Right renal pelvis (tissue), 4 donors: ENCODE measurements at places on chromosomes 5 and 9.

DNA sequence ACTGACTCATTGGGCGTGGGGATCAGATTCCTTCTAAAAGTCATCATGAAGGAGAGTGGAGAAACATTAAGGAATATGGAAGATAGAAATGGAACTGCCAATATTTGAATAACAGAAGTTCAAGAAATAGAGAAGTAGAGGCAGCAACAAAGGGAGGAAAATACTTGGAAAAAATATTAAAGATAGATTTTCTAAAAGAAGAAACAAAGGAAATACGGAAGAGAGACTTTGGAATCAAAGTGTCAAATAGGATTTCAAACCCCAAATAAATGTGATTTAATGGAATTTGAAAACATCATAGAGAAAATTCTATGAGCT lies 605.1 kb upstream of the KLF4 start:
- DNase-seq: no peak

DNA sequence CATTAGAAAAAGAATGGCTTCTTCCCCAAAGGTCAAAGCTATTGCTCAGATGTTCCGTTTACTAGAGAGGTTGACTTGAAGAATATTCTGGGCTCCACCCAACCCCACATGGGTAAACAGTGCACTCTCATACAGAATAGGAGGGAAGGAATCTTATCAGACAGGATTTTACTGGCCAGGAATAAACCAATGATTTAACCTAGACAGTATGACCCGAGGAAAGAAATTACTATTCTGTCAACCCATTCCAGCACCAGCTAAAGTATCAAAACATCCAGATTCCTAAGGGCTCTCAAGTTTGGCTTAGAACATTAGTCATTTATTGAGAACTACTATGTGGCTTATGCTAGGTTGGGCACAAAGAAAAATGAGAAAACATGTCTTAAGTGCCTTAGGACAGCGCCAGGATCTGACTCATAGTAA lies 493.6 kb upstream of the KLF4 start:
- DNase-seq: no peak

DNA sequence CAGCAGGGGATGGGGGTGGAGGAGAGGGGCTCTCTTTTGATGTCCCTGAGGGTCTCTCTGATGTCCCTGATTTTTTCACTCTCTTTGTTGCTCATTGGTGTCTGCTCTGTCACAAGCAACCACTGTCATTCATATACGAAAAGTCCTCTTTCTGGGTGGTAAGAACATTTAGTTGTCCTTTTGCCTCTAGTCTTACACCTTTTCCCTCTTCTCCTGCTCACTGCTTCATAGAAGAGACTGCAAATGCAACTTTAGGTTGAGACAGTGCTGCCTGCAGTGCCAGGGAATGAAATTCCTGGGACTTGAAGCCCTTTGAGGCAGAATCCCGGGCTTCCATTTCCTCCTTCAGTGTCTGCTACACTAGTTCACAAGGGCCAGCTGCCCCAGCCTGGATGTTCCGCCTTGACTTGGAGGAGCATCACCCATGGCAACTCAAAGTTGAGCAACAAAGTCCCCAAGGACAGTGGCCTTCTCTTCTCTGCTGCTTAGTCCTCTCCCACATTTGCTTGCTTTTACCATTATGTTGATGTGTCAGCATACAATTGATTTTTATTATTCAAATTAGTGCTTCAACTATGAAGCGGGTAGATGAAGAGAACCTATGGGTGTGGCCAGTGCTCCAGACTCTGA lies 94.7 kb upstream of the RUSC2 start:
- DNase-seq: no peak

GRCh38 chr5:40869384-40869783 lies 28.2 kb downstream of the CARD6 start:
- no peak for DNase-seq

- DNase-seq: no peak
Observed at GRCh38 chr9:113656771-113657670, 193.5 kb downstream of the RGS3 start.

DNA sequence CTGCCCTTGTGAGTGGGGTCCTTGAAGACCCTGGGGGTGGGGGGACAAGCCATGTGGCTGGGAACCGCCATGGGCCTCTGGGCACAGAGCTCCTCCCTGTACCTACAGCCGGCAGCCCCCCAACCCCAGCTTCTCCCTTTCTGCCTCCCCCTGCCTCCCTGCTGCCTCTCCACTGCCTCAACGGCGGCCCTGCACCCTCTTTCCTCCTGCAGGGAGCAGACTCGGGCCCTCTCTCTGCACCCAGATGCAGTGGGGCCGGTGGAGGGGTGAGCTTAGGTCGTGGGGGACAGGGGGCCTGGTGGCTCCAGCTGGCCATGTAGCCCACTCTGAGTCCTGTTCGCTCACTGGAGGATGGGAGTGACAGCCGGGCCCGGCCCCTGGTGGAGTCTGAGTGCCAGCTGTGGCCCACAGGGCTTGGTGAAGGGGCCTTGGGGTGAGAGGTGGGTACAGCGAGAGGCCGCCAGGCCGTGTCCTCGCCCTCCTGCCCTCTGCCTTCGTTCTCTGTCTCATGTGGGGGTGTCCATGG lies 139.3 kb upstream of the COL5A1 start:
- no peak for DNase-seq

- no peak for DNase-seq
Observed at GRCh38 chr5:147898875-147899401, 7.4 kb downstream of the C5orf46 start.

DNA sequence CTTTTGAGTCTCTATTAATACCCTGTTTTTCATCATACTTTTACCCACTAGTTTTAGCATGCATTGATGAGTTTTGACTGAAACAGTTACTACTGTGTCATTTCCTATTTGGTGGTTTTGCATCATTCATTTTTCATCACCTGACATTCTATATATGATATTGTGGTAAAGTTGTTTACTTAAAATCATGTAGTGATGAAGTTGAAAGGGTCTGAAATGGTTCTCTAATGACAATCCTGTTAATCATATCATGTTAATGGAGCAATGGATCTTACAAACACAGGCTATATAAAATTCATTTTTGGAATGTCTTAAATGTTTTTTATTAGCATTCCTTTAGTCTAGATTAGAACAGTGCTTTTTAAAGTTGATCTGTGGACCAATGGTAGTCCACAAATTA lies 84.1 kb downstream of the ERBIN start:
- DNase-seq: no peak

DNA sequence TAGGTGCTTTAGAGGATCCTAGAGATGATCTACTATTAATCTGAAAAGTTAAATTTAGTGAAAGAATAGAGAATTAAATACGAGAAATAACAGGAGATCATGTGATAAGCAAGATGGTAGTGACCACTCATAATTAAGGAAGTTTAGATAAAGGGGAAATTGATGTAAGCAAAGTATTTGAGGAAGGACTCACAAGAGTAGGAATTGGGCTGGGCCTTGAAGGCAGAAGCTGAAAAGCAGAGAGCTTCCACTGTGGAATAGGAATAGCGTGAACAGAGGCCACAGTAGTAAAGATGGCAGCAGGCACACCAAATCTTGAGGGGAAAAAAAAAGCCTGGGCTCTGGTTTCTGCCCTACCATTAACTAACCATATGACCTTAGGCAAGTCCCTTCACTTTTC lies 38.0 kb downstream of the KIF24 start:
- no peak for DNase-seq

- DNase-seq: no peak
Observed at GRCh38 chr5:147410496-147411358, 99.1 kb downstream of the DPYSL3 start.

DNA sequence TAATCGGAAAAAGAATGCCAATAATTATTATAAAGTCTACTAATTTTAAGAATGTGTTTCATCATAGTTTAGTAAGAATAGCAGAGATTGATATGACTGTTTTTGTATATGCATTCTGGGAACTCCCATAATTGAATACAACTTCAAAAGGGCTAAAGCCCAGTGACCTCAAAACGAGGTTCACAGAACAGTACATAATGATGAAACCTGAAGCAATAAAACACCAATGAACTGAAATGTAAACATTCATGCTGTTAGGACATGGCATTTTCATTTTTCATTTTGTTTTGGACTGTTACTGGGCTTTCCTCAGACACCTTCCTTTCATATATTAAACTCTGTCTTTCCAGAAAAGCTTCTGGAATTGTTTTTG lies 684 bp upstream of the JMY start:
- DNase-seq: no peak

- no peak for DNase-seq
Observed at GRCh38 chr9:27383524-27383923, 86.6 kb upstream of the EQTN start.

DNA sequence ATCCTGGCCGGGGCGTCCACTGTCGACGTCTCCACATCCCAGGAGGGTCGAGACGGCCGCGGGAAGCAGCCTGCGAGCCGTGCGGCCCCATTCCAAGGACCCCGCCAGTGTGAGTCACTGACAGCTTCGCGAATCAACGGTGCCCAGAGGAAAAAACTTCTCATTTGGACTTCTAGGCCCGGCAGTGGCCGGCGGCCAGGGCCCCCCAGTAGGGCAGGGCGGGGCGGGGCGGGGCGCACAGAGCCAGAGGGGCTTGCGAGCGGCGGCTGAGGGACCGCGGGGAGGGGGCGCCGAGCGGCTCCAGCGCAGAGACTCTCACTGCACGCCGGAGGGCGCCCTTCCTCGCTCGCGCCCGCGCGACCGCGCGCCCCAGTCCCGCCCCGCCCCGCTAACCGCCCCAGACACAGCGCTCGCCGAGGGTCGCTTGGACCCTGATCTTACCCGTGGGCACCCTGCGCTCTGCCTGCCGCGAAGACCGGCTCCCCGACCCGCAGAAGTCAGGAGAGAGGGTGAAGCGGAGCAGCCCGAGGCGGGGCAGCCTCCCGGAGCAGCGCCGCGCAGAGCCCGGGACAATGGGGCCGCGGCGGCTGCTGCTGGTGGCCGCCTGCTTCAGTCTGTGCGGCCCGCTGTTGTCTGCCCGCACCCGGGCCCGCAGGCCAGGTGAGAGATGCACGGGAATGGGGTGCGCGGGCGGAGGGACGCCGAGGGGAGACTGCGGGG lies at the start of gene F2R:
TSS of gene F2R (plus strand) at position 391 of the 720 bp plus-strand sequence. CDS start at position 573, 182 bp downstream.
- peak; percentile 66 for DNase-seq

DNA sequence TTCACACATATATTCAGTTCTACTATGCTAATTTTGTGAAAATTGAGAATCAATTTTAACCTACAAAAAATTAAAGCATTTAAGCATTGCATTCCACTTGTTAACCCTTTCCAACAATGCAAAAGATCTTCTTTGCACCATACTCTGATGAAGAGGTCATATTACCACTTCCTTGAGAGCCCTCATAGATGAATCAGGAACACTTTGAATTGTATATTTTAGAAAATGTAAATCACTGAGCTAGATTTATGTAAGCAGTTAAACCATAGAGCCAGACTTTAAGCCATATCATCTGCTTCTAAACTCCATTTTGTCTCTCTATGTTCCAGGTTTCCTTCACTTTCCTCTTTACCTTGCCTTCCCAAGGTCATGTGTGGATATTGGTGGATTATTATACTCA lies 56.5 kb upstream of the CDH18 start:
- no peak for DNase-seq

DNA sequence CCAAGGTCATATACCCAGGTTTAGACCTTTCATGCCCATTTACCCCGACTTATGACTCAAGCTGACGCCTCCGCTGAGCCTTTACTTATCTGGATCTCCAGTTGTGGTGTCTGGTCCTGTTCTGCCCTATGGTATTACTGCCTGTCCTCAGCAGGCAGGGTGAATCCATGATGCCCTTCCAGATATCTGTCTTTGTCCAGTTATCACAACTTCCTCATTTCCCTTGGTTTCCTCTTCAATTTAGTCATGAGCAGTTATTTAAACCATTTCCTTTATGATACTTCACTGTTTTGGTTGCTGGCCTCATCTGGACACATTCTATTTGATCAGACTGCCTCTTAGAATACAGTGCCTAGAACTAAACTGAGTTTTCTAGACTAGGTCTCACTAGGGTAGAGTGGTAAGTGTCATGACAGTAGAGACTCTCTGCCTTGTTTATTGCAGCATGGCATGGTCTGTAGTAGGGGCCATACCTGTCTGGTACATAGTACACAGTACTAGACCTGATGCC lies 93.3 kb downstream of the MELK start:
- no peak for DNase-seq

GRCh38 chr5:14109041-14109747 lies 33.9 kb upstream of the TRIO start:
- no peak for DNase-seq

DNA sequence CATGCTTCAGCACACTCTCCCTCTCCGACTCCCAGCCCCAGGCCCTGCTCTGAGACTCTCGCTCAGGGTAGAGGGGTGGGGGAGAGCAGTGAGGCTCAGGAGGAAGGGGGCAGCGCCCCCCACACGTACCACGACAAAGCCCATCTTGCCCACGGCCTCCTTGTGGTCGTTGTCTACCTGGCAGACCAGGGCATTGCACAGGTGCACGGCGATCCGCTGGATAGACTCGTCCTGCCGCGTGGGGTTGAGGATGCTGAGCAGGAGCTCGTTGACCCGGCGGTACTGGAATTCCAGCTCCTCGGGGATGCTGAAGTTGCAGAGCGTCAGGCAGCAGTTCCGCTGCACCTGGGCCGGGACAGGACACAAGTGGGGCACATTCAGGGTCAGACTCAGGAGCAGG lies 18.5 kb upstream of the ZDHHC12 start:
- DNase-seq: no peak

DNA sequence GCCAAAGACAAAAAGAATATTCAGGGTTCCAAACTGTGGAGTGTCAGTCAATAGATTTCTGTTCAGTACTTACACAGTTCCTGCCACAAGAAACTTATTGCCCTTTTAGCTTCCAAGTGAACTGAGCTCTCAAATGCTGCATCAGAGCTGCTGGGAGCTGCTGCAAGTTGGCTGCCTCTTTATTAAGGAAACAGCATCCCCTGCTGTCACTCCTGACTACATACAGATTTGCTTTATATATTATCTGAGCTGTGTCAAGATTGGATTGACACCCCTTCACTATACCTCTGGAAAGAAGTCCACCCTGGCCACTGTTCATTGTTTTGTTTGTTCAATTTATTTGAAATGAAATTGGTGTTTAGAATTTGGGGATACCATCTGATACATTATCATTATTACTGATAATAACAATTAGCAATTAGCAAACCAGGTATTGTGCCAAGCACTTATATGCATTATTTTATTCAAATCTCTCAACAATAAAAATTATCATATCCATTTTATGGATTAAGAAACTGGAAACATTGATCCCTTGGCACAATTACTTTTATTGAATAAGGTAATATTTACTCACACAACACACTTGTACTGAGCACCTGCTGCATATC lies 16.4 kb upstream of the C5orf58 start:
- DNase-seq: peak; percentile 46

- no peak for DNase-seq
Observed at GRCh38 chr9:86978413-86978812, 31.1 kb upstream of the GAS1 start.

DNA sequence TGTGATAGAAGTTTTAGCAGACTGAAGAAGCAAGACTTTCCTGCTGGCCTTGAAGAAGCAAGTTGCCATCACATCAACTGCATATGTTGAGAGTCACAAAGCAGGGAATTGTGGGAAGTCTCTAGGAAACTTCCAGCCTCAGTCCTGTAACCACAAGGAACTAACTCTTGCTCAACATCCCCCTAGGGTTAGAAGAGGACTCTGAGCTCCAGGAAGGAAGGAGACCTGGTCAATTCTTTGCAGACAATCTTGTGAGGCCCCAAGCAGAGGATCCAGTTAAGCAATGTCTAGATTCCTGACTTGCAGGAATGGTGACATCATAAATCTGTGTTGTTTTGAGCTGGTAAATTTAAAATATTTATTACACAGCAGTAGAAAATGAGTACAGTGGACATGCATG lies 18.6 kb upstream of the ZNF366 start:
- no peak for DNase-seq
